Stimulated activated CD8-positive, alpha-beta memory T cell treated with anti-CD3 and anti-CD28 coated beads, Interleukin-7, amount 100 ng/mL, for 1 hour (primary cell): ENCODE measurements at places on chromosomes 3 and 15.

GRCh38 chr15:45776772-45777171 lies 141.9 kb downstream of the SQOR start:
- no peak for DNase-seq

- no peak for DNase-seq
Observed at GRCh38 chr15:62569460-62570404, 404.6 kb upstream of the C2CD4B start.

DNA sequence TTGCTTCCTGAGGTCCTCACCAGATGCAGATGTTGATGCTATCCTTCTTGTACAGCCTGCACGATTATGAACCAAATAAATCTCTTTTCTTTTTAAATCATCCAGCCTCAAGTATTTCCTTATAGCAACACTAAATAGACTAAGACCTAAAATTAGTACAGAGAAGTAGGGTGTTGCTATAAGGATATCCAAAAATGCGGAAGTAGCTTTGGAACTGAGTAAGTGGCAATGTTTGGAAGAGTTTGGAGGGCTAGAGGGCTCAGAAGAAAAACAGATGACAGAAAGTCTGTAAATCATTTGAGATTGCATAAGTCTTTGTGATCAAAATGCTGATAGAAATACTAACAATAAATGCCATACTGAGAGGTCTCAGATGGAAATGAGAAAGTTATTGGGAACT lies 894.9 kb downstream of the DIPK2A start:
- no peak for DNase-seq

DNA sequence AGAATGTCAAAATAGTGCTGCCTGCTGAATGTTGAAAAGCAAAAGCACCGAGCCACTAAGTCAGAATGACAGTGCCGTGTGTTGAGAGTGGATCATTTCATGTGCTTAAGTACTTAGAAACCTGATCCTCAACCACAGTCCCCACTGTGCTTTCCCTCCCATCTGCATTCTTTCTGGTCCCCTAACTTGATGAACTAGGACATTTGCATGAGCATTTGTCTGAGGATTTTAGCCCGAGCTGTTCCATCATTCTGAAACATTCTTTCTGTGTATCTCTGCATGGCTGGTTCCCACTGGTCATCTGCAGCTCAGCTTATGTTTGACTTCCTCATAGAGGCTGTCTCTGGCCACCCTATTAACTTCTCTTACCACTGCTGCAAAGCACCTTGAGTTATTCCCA lies 42.0 kb downstream of the SST start:
- no peak for DNase-seq
